Activated CD4-positive, CD25-positive, alpha-beta regulatory T cell treated with anti-CD3 and anti-CD28 coated beads, Interleukin-2, amount 50 U/mL, for 24 hours (primary cell): ENCODE measurements at places on chromosomes 2 and 18.

DNA sequence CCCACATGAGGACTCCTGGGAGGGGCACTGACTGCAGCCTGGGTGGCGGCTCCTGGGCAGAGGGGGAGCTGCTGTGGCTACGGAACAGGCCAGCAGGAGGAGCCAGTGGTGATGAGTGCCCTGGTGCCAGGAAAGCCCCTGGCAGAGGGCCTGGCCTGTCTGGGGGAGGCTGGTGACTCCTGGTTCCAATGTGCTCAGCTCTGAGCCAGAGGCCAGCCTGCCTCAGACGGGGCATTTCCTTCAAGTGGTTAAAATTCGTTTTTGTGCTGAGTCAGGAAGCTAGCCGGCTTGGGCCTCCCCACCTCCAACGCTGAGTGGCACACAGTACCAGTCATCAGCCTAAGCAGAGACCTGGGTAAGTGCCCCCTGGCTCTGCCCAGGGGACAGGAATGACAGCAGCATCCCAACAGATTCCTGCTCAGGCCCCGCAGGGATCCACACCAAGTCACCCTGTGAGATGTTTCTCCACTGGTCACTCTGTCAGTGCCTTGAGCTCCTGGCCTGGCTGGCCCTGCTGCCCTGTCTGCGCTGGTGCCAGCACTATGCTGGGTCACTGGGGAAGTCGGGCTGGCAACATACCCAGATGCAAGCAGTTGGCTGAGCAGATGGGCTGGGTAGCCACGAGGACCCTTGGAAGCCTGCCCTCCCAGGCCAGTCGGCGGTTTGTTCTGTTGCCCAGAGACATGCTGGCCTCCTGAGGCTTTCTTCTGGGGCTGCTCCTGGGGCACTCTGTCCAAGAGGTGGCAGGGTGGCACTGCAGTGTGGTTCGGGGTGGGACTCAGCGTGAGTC, 7.1 kb upstream of the KLF11 start:
- peak; percentile 77 for ATAC-seq

DNA sequence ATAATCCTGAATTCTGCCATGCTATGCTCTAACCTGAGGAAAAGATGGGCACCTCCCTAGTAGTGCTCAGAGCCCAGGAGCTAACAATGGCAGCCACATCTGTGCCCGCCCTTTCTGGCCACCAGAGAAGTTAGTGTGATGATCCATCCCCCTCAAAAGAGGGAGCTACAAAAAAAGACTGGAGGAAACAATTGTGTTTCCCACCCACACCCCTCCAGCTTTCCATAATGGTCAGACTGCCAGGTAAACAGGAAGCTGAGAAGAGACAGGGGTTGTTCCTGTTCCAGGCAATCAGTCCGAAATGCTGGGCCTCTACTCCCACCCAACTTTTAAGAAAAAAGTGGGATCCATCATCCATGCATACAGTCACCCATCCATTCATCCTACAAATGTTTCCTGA, 3.2 kb downstream of the TBC1D8 start:
- no peak for ATAC-seq

- ATAC-seq: no peak
Measured at GRCh38 chr18:13461469-13461868, 242.9 kb downstream of the LDLRAD4 start.

- no peak for ATAC-seq
Measured at GRCh38 chr2:216306868-216307267, 65.4 kb downstream of the MARCHF4 start.

DNA sequence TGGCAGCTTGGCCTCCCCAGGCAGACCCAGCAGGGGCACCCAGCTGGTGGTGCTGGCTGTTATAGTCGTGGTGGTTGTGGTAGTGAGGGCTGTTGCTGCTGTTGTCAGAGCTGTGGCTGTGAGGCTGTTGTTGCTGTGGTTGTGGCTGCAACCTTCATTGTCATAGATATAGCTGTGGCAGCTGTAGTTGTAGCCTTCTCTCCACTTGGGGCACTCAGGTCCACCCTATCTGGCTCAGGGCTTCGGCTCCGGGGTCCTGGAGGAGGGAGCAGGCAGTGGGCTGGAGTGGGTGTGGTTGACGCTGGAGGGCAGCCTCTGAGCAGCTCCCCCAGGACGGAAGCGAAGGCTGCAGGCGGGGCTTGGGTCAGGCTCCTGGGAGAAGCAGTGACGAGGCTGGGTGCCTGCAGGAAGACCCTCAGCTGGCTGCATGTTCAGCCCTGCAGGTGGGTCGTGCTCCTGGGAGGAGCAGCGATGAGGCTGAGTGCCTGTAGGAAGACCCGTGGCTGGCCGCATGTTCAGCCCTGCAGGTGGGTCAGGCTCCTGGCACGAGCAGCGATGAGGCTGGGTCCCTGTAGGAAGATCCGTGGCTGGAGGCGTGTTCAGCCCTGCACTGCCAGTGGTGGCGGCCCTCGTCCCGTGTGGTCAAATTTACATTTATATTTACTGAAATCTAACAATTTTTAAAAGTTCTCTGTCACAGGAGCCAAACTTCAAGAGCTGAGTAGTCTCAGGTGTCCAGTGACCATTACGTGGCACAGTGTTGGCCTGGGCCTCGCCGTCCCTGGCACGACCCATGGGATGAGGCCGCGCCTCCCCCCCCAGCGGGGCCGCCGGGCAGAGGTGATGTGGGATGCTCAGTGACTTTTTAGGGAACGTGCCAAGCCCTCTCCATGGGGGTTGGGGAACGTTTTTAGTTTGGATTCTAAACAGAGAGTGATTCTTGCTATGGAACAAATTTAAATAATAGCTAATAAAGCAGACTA, 79.2 kb upstream of the PXDN start:
- ATAC-seq: no peak

DNA sequence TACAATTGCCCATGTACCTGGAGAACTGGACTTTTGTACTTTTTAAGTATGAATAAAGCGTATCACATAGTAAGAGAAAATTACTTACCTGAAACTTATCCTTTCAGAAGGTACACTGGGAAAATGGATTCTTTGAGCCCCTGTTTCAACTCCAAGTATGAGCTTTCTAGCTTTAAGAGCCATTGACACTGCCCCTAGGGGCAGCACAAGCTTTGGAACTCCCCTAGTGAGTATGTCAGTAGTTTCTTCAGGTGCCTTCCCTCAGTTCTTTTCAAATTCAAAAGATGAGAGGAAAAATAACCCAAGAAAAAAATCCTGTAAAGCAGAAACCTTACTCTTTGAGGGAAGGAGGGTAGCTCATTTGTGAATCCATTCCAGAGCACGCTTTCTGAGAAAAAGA, 124.1 kb downstream of the MEMO1 start:
- ATAC-seq: no peak

DNA sequence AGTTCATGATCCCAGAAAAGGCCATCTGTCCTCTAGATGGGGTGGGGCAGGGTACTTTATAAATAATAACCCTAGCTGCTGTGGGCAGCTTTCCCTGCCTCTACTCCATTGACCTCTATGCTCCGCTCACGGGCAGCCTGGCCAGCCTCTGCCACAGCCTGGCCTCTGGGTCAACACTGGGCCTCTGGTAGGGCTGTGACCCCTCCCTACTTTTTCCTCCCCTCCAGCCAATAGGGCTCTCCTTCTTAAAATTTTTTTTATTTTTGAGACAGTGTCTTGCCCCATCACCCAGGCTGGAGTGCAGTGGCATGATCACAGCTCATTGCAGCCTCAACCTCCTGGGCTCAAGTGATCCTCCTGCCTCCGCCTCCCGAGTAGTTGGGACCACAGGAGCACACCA, 4.1 kb upstream of the GAREM2 start:
- ATAC-seq: no peak

DNA sequence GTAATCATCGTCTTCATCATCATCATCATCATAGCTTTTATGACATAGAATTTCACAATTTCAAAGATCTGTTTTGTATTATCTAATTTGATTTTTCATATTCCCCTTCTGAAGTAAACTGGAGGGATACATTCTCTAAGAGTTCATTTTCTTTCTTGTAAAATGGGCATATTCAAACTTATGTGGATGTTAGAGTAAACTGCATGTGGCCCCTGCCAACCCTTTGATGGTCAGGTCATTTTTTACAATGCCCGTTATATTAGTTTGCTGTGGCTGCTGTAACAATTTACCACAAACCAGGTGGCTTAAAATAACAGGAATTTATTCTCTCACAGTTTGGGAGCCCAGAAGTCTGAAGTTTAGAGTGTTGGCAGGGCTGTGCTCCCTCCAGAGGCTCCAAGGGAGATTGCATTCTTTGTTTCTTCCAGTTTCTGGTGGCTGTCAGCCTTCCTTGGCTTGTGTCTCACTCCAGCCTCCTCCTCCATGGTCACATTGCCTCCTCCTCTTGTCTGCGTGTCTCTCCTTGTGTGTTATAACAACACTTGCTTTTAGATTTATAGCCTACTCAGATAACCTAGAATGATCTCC, 127.5 kb upstream of the MMADHC start:
- no peak for ATAC-seq

DNA sequence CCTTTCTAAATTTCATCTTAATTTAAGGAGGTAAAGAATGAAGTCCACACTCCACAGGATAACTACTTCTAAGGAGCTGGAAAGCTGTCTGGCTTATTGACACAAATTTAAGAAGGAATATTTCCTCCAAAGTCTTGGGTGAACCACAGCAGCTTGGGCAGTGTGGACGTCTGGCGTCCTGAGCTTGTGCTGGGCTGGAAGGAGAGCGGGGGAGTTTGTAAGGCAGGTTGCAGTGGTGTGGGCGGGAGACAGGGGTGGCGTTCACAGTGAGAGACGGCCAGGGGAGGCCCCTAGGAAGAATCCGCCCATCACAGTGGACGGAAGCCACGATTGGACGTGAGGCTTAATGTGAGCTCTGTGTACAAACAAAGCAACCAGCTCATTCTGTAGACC, 25.7 kb downstream of the ADI1 start:
- no peak for ATAC-seq

DNA sequence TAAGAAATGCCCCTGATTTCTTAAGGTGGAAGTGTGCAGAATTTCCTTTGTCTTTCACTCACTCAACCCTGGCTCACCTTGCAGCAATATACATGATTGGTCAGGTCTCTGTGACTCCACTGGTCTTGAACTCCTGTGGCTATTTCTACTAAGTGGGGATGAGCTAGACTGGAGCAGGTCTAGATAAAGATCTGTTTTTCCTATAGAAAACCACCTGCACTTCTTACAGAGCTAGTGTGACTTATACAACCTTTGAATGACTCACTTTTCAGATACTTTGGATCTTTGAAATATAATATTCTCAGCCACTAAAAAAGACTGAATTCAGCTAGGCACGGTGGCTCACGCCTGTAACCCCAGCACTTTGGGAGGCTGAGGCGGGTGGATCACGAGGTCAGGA, 98.5 kb upstream of the KCTD1 start:
- no peak for ATAC-seq

GRCh38 chr2:106530866-106531265, 43.7 kb downstream of the CD8B2 start:
- no peak for ATAC-seq

- no peak for ATAC-seq
Measured at GRCh38 chr2:39736640-39737039, 42.4 kb downstream of the THUMPD2 start.

GRCh38 chr2:236748385-236748784, 178.8 kb downstream of the ACKR3 start:
- no peak for ATAC-seq

GRCh38 chr2:108853421-108853820, 66.8 kb downstream of the CCDC138 start:
- ATAC-seq: no peak
